ENCODE measurements at places on chromosomes 3 and 15. TPM values are rescaled to one million over a fixed set of nuclear protein-coding genes. Genes with fewer than 3 reads are reported as not detected.

DUOX1 gene
- 0.14 TPM for polyA plus RNA-seq

MESP1 gene
- 1.3 TPM for polyA plus RNA-seq

DNA sequence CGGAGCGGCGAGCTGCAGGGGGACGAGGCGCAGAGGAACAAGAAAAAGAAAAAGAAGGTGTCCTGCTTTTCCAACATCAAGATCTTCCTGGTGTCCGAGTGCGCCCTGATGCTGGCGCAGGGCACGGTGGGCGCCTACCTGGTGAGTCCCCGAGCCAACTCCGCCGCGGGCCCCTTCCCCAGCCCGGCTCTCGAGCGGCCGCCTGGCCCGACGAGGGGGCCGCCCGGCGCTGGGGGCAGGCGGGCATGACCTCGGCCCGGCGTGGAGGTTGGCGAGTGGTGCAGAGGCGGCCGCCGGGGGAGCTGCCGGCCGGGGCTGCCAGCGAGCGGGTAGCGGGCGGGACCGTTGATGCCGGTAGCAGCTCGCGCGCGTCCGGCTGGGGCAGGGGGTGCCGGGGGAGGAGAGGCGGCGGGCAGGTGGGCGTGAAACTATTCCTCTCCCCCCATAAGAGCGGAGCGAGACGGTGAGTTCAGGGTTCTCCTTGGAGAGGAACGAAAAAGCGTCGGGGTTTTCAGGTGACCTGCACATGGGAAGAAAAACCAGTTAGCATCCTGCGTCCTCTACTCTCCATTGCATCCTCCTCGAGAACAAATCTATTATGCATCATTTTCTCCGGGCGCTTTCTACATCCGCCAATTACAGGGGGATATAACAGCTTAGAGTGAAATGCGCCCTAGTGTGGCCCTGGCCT, 585 bp downstream of the SLCO3A1 start:
- peak overlapping the region; percentile 97 for H3K27ac ChIP-seq
- peak overlapping the region; percentile 79 for H3K4me3 ChIP-seq
- peak; percentile 64 for DNase-seq
- H3K4me1 ChIP-seq: peaks cover 35% of the 10 kb centered on the region
- H3K36me3 ChIP-seq: no peaks in the 10 kb centered on the region

DNA sequence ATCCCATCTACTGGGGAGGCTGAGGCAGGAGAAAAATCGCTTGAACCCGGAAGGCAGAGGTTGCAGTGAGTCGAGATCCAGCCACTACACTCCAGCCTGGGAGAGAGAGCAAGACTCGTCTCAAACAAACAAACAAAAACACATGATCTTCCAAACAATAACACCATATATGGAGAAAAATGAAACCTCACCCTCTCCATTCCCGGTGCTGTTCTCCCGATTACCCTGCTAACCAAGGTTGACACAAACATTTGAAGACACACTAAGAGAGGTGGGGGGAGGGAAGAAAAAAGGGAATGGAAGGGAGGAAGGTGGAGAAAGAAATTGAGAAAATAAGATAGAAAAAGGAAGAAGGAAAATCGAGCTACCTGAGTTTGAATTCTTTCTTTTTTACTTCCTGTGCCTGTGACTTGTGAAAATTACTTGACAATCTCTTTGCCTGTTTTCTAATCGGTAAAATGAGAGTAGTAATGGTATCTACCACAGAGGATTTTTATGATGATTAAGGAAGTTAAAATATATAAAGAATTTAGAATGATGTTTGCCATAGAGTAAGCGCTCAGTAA, 1.1 kb upstream of the PLSCR2 start:
- H3K27me3 ChIP-seq: peaks cover 6% of the 10 kb centered on the region
- no peak overlapping the region for H3K4me3 ChIP-seq
- peaks cover 15% of the 10 kb centered on the region for H3K4me1 ChIP-seq
- no peaks in the 10 kb centered on the region for H3K36me3 ChIP-seq
- no peak for DNase-seq

DNA sequence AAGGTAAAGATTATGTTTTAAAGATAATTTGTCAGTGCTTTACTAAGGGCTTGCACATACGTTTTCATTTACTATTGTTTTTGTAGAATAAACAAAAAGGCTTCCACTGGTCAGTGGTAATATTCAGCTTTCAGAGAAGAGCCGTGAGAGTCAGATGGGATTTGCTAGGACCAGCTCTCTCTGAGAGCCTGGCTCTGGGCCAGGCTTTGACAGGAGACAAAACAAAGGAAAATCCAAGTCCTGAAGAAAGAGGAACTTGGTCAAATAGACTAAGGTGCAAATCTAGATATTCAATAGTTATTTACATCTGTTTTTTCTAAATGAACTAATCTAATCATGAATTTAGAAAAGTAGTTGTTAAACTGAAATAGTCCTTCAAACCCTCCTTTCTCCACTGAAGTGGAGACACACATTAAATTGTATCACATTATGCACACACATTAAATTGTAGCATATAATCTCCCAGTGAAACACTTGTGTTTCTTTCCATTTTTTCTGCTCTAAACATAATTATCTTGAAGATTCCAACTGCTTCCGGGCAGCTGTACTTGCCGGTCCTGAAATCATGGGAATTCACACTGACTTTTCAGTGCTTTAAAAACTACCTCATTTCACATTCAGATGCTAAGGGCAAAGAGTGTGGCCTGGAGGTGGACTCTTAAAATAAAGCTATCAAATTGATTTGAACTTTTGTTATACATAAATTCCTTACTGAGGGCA, 55.1 kb upstream of the FILIP1L start:
- H3K27ac ChIP-seq: peak overlapping the region; percentile 62
- peaks cover 11% of the 10 kb centered on the region for H3K36me3 ChIP-seq
- DNase-seq: peak; percentile 30
- no peaks in the 10 kb centered on the region for H3K27me3 ChIP-seq

GRCh38 chr15:44569316-44569715, 32.4 kb downstream of the EIF3J start:
- H3K4me1 ChIP-seq: no peaks in the 10 kb centered on the region
- no peak overlapping the region for H3K4me3 ChIP-seq
- peaks cover 96% of the 10 kb centered on the region for H3K36me3 ChIP-seq
- H3K27me3 ChIP-seq: no peaks in the 10 kb centered on the region

DNA sequence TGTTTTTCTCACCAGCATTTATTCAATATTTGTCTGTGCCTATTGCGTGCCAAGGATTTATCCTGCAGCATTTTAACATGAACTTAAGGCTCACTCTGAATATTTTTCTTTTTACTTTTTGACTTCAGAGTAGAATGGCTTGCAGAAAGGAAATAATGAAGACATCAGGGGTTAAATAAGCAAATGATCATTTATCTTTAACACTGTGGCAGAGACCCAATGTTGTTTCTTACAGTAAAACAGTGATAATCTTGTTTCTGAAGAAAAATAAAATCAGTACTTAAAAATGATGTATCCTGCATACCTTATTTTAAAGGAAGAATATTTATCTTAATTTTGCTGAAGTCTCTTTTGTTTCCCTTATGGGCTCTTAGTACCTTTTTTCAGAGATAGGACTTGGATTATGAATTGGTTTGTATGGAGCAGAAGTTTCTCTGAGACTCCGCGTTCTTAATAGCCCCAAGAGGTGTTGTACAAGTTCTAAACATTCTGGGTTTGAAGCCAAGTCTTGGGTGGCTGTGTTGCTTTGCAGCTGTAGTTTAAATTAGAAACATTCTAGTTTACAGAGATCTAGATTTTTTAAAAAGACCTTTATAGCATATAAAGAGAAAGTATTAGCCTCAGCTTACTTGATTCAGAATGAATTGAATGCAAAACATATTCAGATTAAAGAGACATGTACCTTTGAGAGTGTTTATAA, 40.5 kb downstream of the COL6A6 start:
- no peak overlapping the region for H3K4me3 ChIP-seq
- H3K4me1 ChIP-seq: no peaks in the 10 kb centered on the region
- H3K36me3 ChIP-seq: no peaks in the 10 kb centered on the region
- H3K27ac ChIP-seq: no peak overlapping the region

DNA sequence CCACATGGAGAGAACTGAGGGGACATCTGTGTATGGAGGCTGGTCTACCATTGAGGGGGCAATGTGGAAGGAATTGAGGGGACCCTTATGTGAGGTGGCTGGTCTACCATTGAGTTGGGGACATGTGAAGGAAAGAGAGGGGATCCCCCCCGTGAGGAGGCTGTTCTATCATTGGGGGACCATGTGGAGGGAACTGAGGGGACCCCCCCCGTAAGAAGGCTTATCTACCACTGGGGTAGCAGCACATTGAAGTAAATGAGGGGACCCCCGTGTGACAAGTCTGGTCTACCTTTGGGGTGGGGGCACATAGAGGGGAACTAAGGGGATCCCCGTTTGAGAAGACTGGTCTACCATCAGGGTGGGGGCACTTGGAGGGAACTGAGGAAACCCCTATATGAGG, 158.0 kb downstream of the FBLN2 start:
- DNase-seq: no peak
- no peak overlapping the region for H3K27ac ChIP-seq
- H3K36me3 ChIP-seq: no peaks in the 10 kb centered on the region
- no peak overlapping the region for H3K4me3 ChIP-seq
- no peaks in the 10 kb centered on the region for H3K4me1 ChIP-seq

DNA sequence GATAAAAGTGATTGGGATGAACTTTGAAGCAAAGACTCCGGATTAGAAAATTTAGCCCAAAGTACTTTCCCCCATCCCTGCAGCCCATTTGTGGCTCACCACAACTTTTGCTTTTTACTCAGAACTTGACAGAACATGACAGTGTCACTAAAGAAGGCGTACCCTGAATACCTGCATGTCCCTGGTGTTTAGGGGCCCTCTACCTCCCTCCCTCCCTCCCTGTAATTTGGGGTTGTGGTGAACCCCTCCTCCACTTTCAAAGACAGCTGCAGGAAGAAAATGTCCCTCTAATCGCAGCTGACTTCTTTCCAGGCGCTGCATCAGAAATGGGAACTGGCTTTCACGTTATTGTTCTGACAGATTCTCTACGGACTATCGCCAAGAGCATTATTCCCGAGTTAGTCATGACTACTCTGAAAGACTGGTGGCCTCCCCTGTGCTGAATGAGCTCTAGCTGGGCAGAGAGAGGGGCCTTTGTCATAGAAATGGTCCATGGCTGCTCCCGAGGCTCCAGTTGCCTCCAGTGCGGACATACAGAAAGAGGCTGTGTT, 93.2 kb upstream of the ARHGEF3 start:
- no peak for DNase-seq
- no peak overlapping the region for H3K4me3 ChIP-seq
- no peaks in the 10 kb centered on the region for H3K36me3 ChIP-seq
- no peaks in the 10 kb centered on the region for H3K27me3 ChIP-seq
- no peak overlapping the region for H3K27ac ChIP-seq

DNA sequence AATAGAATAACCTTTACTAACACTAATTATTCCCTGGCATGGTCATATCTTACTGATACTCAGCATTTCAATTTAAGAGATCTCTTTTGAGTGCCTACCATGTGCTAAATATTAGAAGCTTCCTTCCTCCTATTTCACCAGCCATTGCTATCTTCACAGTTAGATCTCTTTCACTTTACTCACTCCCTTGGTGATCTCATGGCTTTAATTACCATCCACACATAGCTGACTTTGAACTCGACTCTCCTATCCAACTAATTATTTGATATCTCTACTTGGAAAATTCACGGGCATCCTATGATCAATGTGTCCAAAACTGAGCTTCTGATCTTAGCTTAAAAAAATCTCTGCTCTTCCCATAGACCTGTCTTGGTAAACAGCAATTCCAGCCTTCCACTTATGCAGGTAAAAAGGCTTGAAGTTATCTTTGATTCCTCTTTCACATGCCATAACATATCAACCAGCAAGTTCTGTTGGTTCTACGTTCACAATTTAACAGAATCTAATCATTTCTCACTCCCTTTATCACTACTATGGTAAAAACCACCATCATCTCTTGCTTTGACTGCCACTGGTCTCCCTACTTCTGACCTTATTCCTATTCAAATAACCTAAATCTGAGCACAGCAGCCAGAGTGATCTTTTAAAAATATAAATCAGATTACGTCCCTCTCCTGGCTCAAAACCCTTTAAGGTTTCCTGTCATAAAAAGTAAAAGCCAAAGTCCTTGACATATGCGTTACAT, 41.8 kb downstream of the HLTF start:
- no peak for DNase-seq
- no peaks in the 10 kb centered on the region for H3K4me1 ChIP-seq
- H3K36me3 ChIP-seq: peaks cover 93% of the 10 kb centered on the region
- H3K4me3 ChIP-seq: no peak overlapping the region
- no peaks in the 10 kb centered on the region for H3K27me3 ChIP-seq
- H3K27ac ChIP-seq: no peak overlapping the region

DNA sequence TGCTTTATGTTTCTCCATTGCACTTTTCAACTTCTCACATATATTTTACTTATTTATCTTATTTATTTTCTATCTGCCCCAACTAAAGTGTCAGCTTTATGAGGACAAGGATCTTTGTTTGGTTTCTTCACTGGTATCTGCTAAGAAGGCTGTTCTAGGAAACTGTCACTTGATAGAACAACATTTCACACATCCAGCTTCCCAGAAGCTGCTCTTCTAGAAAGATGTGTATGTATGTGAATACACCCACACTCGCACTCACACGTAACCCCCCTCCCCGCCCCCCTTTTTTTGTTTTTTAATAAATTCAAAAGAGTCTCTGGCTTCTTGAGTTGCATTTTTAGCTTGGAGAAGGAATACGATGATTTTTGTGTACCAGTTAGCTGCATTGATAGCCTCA, 143.1 kb downstream of the AKAP13 start:
- no peak overlapping the region for H3K27ac ChIP-seq
- no peak overlapping the region for H3K4me3 ChIP-seq
- no peak for DNase-seq
- no peaks in the 10 kb centered on the region for H3K27me3 ChIP-seq

DNA sequence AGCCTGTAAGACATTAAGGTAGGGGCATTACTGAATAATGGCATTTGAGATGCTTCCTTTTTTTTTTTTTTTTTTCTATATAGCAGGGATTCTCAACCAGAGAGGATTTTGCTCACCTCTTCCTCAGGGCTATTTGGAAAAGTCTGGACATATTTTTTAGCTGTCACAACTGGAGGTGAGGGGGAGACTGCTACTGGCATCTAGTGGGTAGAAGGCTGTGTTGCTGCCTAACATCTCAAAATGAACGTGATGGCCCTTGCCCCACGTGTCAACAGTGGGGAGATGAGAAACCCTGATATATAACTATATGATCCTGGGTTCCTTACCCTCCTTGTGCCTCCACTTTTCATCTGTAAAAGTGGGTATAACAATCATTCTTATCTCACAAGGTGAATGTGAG, 71.9 kb downstream of the CADPS start:
- no peaks in the 10 kb centered on the region for H3K27me3 ChIP-seq
- H3K4me1 ChIP-seq: no peaks in the 10 kb centered on the region
- no peak for DNase-seq
- no peaks in the 10 kb centered on the region for H3K36me3 ChIP-seq

- H3K36me3 ChIP-seq: no peaks in the 10 kb centered on the region
- H3K4me1 ChIP-seq: peaks cover 4% of the 10 kb centered on the region
- H3K27me3 ChIP-seq: no peaks in the 10 kb centered on the region
- no peak overlapping the region for H3K27ac ChIP-seq
These were observed 125.6 kb downstream of the ETFA start for GRCh38 chr15:76185716-76186115.

Measured in heart right ventricle (tissue), 16 donors.